ENCODE measurements at places on chromosomes 1 and 21. TPM values are rescaled to one million over a fixed set of nuclear protein-coding genes. Genes with fewer than 3 reads are reported as not detected.
A peak's percentile ranks its signal among the peaks of the same experiment; 100 is the strongest.

The SLC6A17 gene
- total RNA-seq = 0.12 TPM

The SLAMF6 gene
- 55.5 TPM for total RNA-seq

DNA sequence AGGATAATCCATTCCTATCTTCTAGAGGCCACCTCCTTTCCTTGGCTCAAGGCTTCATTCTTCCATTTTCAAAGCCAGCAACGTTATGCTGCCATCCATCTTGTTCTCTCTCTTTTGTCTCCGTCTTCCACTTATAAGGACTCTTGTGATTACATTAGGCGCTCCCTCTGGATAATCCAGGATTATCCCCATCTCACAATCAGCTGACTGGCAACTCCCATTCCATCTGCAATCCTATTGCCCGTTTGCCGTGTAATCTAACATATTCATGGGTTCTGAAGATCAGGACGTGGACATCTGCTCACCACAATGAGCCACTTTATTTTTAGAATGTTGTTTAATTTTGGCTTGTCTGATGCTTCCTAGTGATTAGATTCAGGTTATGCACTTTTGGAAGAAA lies 89.3 kb downstream of the EBNA1BP2 start:
- DNase-seq = no peak

GRCh38 chr1:153617663-153618062 lies 1.5 kb upstream of the S100A14 start:
- peak; percentile 72 for DNase-seq

GRCh38 chr1:207644166-207644851 lies 624 bp upstream of the CR1L start:
- DNase-seq = no peak

The GPR25 gene
- not detected for total RNA-seq

DNA sequence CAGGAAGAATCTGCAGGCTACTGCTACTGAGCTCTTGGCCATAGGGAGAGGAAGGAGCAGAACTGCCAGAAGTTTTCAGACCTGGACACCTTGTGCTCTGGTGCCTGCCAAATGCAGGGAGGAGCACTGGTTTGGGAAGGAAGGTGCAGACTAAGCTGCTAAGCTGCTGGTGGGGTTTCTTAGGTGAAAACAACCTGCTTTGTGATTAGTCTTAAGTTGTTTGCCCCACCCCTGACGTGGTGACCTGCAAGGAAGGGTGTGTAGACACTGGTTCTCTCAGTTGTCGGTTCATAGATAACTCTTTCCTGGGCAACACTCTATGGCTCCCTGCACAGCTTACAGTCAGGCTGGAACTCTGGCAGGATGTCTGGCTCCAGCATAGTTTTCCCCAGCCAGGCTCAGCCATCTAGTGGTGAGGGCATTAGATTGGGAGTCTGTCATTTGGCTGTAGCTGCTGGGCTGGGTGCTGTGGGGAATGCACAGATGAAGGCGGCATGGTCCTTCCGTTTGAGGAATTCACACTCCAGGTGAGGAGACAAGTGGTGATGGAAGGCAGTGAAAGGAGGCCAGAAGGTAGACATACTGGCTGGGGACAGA lies 10.3 kb upstream of the S100A10 start:
- DNase-seq = no peak

The MGST3 gene
- 26.6 TPM for total RNA-seq

The CLEC20A gene
- not detected for total RNA-seq

The TFF2 gene
- total RNA-seq = not detected

The FGR gene
- 0.10 TPM for total RNA-seq

The LCA5L gene
- total RNA-seq = 0.26 TPM

DNA sequence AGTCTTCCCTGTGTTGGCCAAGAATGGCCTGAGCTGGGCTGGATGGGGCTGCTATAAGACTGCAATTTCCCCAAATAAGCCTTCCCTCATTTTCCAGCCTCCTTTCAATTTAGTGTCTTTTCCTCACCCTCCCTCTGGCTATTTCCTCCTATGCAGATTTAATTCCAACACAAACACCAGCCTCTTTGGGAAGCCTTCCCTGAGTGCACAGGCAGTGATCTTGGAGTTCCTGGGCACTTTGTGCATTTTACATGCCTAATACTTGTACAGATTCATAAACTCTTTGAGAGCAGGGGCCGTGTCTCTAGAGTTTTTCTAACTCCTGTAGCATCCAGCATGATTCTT lies 91.1 kb upstream of the TLR5 start:
- no peak for DNase-seq

GRCh38 chr1:62391369-62391971 lies 45.4 kb upstream of the USP1 start:
- peak; percentile 58 for DNase-seq

DNA sequence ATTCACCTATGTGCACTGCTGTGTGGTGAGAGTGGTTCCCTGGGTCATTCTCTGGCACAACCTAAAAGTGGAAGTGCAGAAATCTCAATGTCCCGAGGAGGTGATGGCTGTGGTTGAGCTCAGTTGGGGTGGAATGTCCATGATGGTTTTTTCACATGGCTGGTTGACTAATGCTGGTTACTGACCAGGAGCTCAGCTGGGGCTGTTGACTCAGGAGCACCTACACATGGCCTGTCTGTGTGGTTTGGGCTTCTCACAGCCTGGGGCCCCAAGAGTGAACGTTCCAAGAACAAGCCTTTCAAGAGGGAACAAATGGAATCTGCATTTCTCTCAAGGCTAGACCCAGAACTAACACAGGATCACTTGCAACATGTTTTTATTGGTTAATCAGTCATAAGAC lies 6.4 kb upstream of the KANK4 start:
- DNase-seq = no peak

GRCh38 chr1:96747565-96747964 lies 26.0 kb downstream of the PTBP2 start:
- no peak for DNase-seq

DNA sequence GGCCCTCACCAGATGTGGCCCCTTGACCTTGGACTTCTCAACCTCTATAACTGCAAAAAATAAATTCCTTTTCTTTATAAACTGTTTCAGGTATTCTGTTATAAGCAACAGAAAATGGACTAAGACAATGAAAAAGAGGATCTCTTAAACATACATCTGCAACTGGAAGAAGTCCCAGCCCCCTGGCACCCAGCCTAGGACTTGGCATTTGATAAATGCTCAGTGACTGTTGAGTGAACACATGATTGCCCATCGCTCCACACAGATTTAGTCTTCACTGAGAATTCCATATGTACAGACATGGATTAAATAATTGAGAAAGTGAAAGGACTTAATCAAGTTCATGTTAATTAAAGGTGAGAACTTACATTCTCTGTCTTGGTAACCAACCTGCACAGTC lies 344.9 kb upstream of the RUNX1 start:
- no peak for DNase-seq

The RNF186 gene
- total RNA-seq = not detected

DNA sequence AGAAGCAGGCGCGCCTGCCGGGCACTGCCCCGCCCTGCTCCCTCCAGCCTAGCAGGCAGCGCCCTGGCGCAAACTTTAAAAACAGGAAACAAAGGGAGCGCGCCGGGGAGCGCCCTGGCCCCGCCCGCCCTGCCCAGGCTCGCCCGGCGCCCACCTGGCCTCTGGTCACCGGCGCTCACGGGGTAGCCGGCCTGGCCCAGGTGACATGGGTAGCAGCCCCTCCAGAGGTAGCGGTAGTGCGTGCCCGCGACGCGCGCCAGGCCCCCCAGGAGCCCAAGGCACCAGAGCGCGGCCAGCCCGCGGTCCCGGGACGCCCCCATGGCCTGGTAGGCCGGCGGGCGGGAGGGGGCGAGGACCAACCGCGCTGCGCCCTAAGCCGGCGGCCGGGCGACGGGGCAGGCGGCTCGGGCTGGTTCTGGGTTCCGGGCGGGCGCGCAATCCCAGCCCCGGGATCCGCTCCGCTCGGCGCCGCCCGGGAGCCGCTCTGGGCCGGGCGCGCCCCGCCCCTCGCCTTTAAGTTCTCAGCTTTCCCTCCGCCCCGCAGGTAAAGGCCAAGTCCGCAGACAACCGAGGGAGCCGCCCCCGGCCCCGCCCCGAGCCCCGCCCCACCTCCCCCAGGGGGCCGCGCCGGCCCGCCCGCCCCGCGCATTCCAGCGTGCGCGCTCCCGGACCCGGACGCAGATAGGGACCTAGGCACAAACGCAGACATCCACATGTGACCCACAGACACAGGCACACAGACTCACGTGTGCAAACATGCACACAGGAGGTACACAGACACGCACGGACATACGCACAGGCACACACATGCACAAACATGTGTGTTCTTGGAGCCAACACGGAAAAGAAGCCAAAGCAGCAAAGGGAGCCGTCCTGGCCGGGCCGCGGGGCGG lies 76.7 kb downstream of the ARHGEF16 start:
- DNase-seq = peak; percentile 76

DNA sequence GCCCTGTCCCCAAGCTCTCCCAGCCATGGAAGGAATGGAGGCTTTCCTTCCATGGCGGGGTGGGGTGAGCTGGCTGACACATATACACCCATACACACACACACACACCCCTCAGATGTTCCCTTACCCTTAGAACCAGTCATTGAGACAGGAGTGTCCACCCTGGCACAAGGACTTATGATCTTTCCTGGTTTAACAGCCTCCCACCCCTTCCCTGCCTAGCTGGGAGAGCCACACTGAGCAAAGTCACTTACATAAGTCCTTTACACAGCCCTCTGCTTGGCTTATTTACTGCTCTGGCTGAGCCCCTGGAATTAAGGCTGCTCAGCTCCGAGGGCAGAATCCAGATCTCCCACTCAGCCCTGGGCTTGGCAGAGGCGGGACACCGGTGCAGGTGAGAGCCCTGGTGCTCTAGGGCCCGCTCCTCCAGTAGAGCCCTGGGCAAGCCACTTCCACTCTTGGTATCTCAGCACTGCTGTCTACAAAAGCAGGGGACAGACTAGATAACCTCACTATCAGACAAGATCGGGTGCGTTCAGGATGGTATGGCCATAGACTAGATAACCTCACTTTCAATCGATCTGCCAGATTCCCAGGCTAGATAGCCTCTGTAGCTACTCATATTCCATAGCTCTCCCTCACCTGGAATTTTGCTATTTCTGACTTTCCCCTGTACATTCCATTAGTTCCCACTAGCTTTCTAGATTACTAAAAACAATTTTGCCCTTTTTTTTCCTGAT lies 16.7 kb downstream of the SLC6A9 start:
- DNase-seq = no peak

DNA sequence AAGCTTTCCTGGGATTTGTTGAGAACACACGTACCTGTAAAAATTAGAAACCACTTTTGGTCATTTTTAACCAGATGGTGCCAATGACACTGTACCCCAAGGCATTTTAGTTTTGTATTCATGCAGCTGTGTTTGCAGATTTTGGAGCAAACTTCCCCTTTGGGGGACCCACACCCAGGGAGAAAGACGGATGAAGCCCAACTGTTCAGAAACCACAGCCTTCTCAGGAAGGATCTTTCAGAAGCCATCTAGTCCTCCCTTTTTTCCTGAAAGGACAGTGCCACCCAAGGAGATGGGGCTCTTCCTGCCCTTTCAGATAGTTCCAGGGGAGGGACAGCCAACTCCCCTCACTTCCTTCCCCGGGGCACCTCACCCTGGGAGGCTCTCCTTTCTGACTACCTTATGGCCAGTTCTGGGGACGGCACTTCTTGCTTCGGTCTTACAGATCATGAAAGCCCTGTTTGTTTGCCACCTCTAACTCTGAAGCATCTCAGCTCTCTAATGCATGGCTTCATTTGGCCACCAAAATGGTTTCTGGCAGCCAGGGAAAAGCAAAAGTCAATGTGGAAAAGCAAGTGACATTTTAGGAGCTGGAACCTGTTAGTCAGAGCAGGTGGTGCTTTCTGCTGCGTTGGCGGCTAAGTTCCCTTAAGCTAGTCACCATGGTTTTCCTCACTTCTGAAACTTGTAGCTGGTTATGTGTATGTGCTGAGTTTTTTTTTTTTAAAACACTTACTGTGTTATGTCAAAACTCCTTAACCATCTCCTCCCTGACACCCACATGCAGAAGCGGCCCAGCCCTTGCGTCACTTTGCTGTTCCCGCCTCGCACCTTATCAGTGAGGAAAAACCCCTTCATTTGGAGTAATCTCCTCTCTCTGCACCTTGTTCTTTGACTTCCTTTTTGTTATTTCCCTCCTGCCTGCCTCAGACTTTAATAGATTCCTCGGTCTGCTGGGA lies 10.1 kb downstream of the TMCC2 start:
- peak; percentile 92 for DNase-seq

- DNase-seq = no peak
Measured at GRCh38 chr1:147820761-147821297, 60.4 kb upstream of the GJA5 start.

- no peak for DNase-seq
Measured at GRCh38 chr21:38151021-38151645, 105.7 kb upstream of the KCNJ15 start.

The RHD gene
- not detected for total RNA-seq

GRCh38 chr1:201750120-201750519 lies 78.8 kb upstream of the IPO9 start:
- no peak for DNase-seq

- DNase-seq = no peak
Measured at GRCh38 chr1:66359269-66359668, 174.7 kb upstream of the SGIP1 start.

The RAB25 gene
- total RNA-seq = 1.3 TPM

The PRRX1 gene
- total RNA-seq = not detected

DNA sequence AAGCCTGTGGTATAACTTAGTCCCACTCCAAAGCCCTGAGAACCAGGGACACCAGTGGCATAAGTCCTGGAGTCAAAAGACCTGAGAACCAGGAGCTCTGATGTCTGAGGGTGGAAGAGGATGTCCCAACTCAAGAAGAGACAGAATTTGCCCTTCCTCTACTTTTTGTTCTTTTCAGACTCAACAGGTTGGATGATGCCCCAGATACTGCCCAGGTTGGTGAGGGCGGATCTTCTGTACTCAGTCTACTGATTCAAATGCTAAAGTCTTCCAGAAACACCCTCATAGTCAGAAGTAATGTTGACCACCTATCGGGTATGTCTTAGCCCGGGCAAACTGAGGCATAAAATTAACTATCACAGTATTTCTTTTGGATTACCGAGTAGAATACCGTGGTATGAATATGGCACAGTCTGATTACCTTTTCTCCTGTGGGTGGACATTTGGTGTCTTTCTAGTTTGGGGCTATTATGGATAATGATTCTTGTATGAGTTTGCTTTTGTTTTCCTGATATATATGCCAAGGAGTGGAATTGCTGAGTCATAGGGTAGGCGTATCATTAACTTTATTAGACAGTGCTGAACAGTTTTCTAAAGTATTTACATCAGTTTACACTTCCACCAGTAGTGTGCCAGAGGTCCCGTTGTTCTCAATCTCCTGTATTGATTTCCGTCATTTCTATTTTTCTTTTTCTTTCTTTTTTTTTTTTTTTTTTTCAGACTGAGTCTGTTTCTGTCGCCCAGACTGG lies 3.2 kb upstream of the CHAF1B start:
- DNase-seq = no peak
